ENCODE measurements at places on chromosomes 3 and 15.

DNA sequence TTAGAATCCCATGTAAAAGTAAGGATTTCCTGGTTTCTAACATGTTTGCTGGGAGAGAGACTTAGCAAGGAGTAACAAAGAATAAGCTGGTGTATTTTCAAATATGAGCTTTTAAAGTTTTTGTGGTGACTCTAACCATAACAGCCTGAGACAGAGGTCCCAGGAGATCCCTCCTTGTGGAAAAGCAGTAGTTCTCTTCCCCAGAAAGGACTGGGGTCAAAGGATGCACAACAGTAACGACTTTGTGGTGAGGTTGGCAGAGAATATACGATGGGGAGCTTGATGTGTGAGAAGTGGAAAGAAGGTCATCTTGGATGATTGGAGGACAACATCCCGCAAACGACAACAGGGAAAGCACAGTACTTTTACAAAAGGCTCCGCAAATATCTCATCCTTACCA is 38.2 kb downstream of the ABHD5 start:
- no peak for DNase-seq

DNA sequence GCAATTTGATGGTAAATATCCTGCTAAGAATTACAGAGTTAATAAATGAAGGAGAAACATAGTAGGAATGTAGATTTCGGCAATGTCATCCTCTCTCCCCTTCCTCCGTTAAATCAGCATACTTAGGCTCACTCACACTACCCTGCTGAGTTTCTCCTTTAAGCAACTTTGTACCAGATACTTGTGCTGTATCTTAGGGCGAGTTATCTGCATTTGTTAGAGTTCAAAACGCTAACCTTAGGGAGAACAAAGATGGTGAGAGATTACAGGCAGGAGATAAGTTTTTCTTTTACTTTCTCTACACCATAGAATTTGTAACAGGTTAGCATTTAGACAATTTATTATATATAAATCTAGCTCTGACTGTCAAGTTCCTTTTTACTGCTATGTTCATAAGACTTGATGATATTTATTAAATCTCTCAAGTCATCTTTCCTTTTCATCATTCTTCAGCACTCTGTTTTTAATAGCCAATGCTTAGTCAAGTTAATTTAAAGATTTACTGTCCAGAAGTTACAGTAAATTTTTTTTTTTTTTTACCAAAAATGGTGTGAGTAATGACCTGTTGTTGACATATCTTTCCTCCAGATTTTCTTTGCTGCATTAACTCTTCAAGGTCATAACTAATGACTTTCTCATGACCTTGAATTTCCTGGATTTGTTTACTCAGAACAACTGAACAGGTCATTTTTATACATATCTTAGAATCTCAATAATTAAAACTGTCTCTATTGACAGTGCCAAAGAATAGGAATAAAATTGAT is 22.2 kb downstream of the SUCNR1 start:
- no peak for DNase-seq

DNA sequence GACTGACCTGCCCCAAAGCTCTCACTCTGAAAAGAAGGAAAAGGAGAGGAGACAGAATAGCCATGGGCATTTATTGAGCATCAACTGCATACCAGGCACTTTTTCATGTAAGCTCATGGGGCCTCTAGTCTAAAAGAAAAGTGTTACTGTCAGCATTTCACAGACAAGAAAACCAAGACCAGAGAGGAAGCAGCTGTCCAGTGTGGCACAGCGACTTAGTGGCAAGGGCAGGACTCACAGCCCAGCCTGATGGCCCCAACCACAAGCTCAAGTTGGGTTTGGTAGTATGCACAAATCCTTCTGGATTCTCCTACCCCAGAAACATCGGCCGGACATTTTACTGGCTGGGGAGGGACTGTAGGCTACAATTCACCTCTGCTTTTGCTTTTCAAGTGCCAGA is 5.8 kb downstream of the EFCC1 start:
- DNase-seq = no peak

GRCh38 chr15:76274226-76274625 is 37.0 kb downstream of the ETFA start:
- no peak for DNase-seq

DNA sequence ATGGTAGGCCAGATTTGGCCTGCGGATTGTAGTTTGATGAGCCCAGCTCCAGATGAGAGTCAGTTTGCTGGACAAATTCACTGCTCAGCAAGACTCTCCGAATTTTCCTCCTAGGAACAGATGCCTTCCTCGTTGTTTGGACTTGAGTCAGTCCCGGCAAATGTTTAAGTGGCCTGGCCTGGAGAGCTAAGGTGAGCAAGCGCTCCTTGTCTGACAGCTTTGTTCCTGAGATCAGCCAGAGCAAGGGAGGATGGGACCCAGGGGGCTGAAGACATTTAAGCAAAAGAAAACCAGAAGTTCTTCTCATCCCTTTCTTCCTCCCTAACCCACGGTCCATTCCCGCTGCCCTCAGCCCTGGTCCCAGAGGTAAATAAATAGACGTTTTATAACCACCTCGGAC is 40.3 kb downstream of the POLR2M start:
- no peak for DNase-seq

GRCh38 chr15:82798531-82799166 is 7.2 kb downstream of the FSD2 start:
- no peak for DNase-seq

DNA sequence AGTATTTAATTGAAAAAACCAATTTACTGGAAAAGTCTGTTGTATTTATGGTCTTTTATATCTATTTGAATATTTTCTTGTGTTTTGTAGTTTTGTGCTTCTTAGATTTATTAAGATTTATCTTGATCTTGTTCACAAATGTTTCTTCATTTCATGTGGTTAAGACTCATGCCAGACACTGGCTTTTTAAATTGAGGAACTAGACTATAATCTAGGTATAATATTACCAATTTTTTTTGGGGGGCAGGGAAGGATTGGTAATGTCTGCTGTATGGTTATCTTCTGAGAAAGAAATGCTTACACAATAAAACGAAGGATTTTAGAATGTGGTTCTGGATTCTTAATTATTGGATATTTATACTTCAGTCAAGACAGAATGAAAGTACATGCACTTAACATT is 24.9 kb downstream of the AP4E1 start:
- DNase-seq = no peak

- no peak for DNase-seq
Observed at GRCh38 chr3:184134746-184135148, 411 bp upstream of the EIF2B5 start.

- DNase-seq = no peak
Observed at GRCh38 chr3:54427501-54427900, 305.1 kb downstream of the CACNA2D3 start.

DNA sequence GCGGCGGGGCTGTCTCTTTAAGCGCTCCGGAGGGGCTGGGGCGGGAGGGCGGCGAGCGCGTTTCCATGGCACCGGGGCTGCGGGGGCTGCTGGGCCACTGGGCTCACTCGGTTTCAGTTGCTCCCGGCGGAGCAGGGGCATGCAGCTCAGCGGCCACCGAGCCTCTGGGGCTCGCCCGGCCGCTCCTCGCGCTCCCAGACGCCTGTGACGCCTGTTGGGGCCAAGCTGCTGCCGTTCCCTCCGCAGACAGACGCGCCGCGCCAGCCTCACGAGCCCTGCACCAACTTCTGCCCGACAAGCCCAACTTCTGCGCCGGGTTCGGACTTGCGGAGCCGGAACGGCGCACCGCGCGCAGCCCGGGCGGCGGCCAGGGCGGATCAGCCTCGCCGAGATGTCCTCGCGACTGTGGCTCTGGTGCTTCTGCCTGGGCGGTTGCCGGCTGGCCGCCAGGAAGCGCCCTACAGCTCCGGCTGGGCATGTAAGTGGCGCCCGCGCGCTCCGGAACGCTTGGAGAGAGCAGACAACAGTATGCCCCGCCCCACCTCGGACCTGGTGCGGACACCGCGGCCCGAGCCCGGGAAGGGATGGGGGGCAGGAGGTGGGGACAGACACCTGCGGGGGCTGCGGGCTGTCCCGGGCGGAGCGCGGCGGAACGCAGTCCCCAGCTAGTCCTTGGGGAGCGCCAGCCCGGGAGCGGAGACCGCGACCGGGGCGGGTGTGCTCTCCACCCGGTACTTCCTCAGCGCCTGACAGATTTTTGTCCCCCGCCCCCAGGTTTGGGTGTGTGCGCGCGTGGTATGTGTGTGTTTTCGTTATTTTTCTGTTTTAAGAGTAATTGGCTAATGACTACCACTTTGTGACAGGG is 154.1 kb upstream of the GOLIM4 start:
- no peak for DNase-seq

DNA sequence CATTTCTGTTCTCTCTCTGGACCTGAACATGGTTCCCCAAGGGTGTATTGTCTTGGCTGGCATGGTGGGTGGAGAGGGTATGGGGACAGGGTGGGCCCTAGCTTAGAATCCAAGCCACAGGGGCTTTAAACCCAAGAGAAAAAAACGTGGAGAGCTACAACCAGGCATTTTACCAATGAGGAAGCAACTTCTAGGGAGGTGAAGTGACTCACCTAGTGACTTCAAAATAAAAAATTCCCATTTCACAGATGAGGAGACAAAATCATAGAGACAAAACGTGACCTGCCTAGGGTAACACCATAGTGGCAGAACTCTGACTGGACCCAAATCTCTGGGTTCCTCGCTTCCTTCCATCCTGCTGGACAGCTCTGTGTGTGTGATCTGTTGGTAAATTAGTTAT is 216.8 kb downstream of the RPLP1 start:
- DNase-seq = no peak

GRCh38 chr3:43998370-43998835 is 243.3 kb upstream of the TOPAZ1 start:
- no peak for DNase-seq

- no peak for DNase-seq
Observed at GRCh38 chr3:36924744-36925521, 19.9 kb downstream of the TRANK1 start.

GRCh38 chr15:56222302-56222701 is 21.4 kb downstream of the RFX7 start:
- DNase-seq = no peak
